ENCODE measurements at places on chromosomes 12 and 14.

- no peak for DNase-seq
Observed at GRCh38 chr14:50750323-50750722, 80.6 kb downstream of the NIN start.

DNA sequence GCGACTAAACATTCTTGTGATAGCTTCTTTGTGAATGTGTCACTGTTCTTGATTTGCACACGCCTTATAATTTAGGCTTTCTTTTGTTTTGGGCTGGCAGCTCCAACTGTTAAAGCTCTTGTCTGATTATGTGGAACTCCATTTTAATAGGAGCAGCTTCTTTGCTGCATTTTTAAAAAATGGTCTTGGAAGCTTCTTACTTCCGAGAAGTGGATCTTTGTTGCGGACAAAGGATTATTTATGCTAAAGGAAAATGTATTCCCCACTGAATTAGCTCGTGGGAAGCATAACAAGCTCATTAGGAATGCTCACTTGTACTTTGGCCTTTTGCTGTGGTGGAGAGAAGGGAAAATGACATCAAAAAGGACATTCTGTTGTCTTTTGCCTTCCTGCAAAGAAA, 20.0 kb downstream of the GAS2L3 start:
- no peak for DNase-seq

- no peak for DNase-seq
Observed at GRCh38 chr14:26281280-26281998, 316.4 kb downstream of the NOVA1 start.

- DNase-seq: no peak
Observed at GRCh38 chr12:109553483-109553882, 19.8 kb downstream of the MMAB start.

DNA sequence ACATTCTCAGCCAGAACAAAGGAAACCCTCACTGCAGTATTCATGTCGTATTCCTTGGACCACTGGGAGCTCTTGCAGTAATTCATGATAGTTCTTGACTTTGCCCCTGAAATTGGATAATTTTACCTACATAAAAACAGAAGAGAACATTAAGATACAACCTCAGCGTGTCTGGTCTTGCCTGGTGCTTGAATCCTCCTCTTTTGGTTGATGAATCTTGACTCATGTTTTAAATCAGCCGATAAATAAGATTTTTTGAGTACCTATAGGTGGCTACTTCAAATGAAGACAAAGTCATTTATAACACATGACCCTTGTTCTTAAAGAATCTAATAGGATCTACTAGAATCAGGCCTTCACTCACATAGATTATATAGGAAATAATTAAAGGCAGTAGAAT, 221.0 kb downstream of the PTPRO start:
- DNase-seq: no peak

DNA sequence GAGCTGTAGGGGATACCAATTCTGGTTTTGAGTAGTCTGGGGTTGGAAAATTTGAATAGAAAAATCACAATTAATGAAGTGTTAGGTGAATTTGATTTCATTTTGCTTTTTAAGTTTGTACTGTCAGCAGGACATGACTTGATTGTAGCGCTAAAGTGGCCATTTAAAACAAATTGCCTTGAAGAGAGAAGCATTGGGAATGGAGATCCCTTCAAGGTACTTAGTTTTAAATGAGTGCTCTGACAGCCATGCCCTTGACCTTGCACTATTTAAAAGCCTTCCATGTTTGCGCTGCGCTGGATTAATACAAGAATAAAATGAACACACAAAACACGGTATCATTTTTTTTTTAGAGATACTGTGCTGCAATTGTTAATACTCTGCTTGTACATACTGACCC, 345.9 kb downstream of the NAV3 start:
- no peak for DNase-seq

- no peak for DNase-seq
Observed at GRCh38 chr14:95426116-95426475, 90.4 kb downstream of the SYNE3 start.

- DNase-seq: no peak
Observed at GRCh38 chr12:62844915-62845314, 90.0 kb downstream of the PPM1H start.

DNA sequence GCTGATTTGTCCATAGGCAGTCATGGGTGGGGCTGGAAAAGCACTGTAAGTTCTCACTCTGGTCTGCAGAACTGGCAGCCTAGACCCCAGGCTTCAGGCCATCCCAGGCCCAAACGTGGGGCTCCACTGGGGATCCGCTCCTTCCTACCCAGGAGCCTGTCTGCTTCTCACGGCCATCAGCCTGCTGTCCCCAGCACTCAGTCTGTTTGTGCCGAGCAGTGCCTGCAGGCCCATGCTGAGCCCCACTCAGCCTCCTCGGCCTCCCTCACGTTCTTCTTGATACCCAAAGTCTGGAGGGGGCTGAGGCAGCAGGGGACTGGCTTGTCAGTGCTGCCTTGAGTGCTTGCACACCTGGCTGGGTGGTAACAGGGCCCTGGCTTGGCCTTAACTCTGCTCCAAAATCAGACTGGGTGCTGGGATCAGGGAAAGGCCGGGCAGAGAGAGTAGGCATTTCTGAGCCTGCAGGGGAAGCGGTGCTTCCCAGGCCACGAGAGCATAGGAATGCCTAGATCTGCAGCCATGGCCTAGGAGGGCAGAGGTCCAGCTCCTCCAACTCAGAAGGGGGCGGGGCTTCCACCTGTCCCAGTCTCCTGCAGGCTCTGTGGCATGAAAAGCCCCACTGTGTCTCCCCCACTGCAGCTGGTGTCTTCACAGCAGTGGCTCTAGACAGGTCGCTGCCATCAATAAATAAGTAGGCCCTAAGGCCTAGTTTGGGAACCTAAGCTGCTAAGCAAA, 772.4 kb upstream of the FBXO33 start:
- no peak for DNase-seq

DNA sequence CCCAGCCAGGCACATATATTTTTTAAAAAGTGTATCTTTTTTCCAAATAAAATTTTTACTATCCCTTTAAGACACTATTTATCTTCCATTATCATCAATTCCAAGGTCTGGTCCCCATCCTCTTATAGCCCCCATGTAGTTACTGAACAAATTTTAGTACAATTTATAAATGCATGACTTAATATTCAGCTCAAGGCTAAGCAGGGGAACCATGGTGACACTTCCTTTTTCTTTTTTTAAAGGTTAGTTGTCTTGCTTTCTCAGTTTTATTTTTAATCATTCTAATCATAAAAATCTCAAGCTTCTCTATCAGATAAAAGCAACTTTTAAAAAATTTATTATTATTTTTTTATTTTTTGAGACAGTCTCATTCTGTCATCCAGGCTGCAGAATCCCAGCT, 92.3 kb downstream of the TRAFD1 start:
- no peak for DNase-seq

Data from NCI-H1436 treated with DMSO at 0.1 percent for 48 hours (cell line).